GOT3 (cell line): ENCODE measurements at places on chromosomes 11 and 22.

GRCh38 chr11:1461826-1462697 lies 24.5 kb downstream of the MOB2 start:
- no peak for DNase-seq

DNA sequence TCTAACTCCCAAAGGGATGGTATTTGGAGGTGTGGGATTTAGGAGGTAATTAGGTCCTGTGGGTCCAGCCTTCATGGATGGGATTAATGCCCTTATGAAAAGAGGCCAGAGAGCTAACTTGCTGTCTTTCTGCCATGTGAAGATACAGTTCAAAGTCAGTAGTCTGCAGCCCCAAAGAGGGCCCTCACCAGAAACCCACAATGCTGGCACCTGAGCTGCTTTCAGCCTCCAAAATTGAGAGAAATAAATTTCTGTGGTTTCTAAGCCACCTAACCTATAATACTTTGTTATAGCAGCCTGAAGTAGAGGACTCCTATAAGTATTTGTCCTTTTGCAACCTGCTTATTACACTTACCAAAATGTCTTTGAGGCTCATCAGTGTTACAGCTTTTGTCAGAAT lies 16.2 kb downstream of the ATM start:
- no peak for DNase-seq

- no peak for DNase-seq
These were observed 57.5 kb upstream of the PLET1 start for GRCh38 chr11:112318184-112318591.

GRCh38 chr11:117597071-117597470 lies 199.9 kb downstream of the DSCAML1 start:
- no peak for DNase-seq

DNA sequence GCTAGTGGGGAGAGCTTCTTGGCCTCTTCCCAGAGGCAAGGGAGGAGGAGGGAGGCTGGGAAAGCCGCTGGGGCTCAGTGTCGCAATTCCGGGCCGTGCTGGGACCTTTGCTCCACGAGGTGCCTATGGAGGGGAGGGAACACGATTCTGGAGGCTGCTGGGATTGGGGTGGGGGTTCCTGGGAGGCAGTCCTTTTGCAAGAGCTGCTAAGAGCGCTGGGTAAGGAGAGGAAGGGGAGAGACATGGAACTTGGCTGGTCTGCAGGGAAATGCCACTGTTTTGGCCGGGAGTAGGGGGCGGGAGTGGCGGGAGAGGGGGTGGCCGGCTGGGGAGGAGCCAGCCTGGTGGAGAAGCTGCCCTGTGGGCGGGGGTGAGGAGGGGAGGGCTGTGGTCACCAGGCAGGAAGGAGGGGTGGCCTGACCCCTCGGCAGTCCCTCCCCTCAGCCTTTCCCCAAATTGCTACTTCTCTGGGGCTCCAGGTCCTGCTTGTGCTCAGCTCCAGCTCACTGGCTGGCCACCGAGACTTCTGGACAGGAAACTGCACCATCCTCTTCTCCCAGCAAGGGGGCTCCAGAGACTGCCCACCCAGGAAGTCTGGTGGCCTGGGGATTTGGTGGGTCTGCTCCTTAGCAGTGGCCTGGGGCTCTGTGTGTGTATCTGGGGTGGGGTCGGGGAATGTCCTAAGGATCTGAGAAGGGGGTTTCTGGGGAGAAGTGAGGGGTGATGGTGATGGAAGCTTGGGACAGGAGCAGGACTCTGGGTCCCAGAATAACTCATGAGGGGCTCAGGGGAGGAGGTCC lies at the start of gene NR1H3:
Gene NR1H3, plus strand, starts transcription at position 480 of the 800 bp plus-strand sequence. CDS start 1,221 bp downstream, outside the sequence.
- no peak for DNase-seq

- no peak for DNase-seq
These were observed 294.4 kb downstream of the MN1 start for GRCh38 chr22:27507111-27507611.

DNA sequence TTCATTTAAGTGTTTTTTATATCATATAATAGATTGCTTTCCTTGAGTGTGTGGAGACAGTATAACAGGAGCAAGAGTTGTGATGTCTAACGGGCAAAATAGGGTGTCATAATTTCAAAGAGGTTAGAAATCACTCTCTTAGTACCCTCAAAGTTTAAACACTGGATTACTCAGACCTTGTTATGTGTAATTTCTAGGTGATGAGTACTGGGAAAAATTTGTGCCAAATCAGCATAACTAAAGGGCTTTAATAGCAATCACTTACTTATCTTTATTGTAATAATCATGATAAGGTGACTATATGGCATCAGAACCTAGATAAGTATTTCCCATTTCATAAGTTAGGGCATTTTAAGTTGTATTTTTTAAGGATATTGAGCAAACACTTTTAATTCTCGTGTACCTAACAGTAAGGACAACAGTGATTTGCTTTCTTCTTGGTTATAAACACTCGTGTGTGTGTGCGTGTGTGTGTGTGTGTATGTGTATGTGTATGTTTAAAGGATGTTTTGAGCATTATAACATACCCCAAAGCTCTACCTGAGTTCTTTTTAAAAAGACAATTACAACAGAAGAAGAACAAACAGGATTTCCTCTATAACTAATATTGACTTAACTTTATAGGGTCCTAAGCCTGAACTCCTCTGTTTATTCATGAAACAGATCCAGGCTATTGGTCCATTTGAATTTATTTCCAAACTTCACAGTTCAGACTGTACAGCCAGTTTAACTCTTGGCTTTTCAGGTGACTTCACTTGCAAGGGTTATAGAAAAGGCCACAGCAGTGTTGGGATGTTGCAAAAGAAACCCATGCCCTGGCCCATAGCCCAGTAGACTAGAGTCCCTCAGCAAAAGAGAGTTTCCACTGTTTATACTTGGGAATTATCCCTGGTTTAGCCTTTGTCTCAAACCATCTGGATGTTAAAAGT lies 23.7 kb upstream of the PDE3B start:
- DNase-seq: no peak

DNA sequence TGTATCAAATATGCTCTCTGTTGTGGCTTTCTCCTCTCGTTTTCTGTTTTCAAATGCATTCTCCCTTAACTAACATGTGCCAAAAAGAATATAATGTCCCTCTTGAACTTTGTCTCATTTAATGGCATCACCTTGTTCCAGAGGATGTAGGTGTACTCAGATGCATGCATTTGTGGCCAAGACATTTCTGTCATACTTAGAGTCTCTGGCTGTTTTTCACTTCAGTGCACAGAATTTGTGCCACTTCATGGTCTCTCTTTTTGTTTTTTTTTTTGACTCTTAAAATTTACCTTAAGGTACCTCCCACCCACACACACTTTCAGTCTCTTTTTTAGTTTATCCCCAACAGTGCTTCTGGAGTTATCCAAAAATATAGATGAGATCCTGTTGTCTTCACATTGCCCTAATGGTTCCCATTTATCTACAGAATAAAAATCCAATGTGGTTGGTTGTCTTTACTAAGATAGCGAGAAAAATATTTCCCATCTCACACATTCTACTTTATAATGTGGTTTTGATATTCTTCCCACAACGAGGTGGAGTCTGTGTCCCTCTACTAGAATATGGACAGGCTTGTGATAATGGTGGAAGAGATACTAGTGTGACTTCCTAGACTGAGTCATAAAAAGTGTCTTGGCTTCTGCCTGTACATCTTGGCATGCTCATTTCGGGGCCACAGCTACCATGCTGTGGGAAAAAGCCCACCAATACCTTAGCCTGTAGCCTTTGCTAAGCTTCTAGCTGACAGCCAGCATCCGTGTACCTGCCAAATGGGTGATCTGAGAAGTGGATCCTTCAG lies 125.8 kb downstream of the DDX10 start:
- no peak for DNase-seq

DNA sequence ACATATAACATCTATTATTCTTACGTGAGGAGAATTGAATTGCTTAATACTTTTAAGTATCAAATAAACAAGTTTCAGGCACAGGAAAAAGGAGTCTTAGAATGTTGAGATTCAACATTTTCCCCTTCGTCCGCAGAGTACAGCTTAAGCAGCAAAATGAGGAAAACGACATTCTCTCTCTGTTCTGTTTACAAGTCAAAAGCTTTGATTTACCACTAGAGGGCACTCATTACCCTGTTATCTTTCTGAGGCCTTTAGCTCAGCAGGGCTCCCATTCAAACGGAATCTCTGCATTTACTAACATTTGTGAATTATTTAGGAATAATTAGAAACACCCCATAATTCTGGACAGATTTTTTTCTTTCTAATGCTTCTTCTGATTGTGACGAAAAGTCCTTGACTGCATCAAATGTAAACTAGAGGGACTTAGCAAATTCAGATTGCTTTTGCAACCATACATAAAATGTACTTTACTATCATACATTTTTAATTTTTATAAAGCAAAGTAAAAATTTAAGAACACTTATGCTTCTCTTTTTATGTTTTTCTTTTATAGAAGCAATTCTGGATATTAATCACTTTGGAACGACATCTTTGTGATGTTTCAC lies 75.0 kb downstream of the JRKL start:
- DNase-seq: no peak

- no peak for DNase-seq
These were observed 50.0 kb downstream of the IGSF9B start for GRCh38 chr11:133906746-133907145.

DNA sequence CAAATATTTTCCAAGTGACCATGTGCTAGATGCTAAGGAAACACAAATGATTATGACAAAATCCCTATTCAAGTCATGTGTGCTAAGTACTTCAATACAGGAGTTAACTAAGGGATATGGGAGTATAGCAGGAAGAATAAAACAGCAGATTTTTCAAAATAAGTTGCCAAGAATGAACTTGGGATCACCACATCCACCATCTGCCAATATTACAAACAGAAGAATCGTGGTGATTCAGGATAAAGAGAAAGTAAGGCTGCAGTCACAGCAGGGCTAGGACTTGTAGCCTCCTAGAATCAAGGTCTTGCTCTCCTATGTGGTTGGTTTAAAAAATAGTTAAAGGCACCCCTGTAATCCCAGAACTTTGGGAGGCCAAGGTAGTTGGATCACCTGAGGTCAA lies 34.3 kb downstream of the MRTFA start:
- no peak for DNase-seq

DNA sequence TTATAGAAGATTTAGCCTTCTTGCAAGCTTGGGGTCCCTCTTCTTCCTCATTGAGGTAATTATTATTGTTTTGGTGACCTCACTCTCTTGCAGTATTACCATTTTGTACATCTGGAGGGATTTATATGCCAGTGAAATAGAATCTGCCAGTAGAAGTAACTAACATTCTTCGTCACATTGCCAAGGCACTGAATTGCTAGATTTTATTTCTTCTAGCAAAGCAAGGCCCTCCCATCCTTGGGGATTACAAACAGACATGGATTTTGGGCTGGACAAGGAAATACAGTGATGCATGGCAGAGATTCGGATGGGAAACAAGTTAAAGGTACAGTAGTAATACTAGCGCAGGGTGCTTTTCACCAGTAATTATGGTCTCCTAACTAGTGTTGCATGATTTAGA lies 7.8 kb downstream of the ADAMTS15 start:
- no peak for DNase-seq

DNA sequence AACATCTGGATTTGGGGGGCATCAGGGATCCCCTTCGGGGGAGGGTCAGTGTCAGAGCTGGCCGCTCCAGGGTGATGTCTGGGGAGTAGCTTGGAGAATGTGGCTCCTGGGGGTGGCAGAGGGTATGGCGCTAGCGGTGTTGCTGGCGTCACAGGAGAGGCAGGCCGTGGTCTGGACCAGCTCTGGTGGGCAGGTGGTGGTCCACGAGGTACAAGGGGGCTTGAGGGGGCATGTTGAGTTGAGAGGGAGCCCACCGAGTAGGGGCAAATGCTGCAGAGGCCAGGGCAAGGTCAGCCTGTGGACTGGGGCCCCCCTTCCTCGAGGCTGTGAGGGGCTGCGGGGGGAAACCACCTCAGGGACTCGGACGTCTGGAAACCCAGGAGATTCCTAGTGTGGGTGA lies 8.6 kb downstream of the GRAMD4 start:
- DNase-seq: no peak

- DNase-seq: no peak
These were observed 163.9 kb upstream of the ZC3H12C start for GRCh38 chr11:109929308-109929707.
